NCI-H69 (cell line): ENCODE measurements at places on chromosomes 1 and 21.
A peak's percentile ranks its signal among the peaks of the same experiment; 100 is the strongest.

DNA sequence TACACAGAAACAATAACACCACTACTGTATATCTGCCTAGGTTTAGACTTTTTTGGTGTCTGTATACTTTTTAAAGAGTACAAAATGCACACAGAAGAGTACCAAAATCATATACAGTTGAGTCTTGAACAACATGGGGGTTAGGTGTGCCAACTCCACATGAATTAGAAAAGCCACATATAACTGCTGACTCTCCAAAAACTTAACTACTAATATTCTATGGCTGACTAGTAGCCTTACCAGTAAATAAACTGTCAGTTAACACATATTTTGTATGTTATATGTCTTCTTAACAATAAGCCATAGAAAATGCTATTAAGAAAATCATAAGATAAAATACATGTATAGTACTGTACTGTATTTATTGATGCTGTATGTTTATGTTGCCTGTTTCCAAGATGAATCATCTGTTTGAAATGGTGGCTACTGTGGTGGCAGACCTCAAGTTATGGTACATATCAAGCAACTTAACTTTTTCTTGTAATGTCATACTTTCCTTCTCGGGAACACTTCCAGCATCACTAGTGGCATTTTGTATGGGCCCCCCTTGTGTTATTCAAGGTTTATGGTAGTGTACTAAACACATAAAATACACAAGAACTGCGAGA lies 71.2 kb downstream of the LHX4 start:
- DNase-seq, result no peak

DNA sequence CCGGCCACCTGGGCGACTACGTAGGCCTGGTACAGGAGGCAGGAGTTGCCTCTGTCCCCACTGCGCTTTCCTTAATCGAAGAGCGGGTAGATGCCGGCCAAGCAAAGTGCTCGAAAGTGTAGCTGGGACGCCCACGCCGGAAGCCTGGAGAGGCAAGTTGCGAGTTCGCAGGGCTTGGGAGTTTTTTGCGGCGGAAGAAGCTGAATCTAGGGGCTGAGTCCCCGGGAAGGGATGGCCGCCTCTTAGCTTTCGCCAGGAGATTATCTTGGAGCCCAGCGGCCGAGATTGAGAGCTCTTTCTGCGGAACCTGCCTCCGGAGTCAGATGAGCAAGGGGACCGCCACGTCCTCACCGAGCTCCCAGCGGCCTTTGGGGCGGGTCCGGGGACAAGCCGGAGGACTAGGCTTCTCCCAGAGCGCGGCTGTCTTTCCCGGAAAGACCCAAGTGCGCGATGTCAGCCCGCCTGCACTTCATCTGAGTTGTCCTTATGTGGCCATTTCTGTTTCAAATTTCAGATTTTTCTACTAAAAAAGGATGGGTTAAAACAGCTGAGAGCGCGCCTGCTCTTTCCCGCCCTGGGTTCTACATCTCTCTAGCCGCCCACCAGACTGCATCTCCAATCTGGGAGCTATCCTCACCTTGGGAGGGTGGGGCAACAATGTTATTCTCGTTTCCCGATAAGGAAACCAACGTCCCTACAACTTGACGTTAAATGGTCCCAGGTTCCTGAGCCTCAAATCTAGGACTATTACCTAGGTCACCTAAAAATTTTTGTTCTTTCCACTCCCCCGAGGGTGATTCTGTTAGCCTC lies 12.4 kb upstream of the TBX15 start:
- no peak for DNase-seq

GRCh38 chr1:230785636-230786384 lies 38.6 kb downstream of the CAPN9 start:
- peak; percentile 15 for DNase-seq

DNA sequence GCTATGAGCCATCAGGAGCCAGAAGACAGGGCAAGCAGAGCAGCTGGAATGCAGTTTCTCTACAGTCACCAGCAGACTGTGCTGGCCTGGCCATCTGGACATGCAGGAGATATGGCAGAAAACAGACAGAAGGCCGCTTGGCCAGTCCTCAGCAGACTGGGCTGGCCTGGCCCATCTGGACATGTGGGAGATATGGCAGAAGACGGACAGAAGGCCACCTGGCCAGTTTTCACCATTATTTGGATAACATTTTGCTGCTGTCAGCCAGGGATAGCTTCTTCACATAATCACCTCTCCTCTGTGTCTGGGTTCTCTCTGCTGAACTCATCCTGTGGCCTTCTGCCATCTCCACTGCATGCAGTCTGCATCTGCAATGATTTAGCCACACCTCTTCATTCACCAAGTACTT lies 25.0 kb upstream of the CACYBP start:
- peak; percentile 25 for DNase-seq

- peak; percentile 44 for DNase-seq
These were observed 1539.6 kb downstream of the BRINP3 start for GRCh38 chr1:188937965-188938551.

GRCh38 chr1:205168291-205168690 lies 43.2 kb downstream of the DSTYK start:
- DNase-seq, result no peak

- no peak for DNase-seq
These were observed 194.6 kb downstream of the TNR start for GRCh38 chr1:175548774-175549173.

- DNase-seq, result no peak
These were observed 838 bp upstream of the IBA57 start for GRCh38 chr1:228164561-228165371.

DNA sequence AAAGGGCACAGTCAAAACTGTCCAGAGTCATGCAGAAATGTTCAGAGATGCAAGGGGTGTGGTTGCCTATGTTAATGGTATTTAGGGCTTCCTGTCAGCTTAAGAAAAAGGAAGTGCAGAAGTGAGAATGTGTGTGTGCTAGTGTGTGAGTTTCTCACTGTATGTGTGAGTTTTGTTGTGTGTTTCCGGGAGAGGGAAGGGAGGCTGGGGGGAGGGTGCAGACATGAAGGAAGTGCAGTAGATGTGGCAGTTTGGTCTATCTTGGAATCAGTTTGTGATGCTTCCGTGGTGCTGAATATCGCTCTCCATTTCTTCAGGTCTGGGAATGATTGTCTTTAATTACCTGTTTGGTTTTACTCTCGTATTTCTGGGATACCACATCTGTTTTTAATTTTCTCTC lies 16.5 kb upstream of the ATP6V1G3 start:
- peak; percentile 37 for DNase-seq

DNA sequence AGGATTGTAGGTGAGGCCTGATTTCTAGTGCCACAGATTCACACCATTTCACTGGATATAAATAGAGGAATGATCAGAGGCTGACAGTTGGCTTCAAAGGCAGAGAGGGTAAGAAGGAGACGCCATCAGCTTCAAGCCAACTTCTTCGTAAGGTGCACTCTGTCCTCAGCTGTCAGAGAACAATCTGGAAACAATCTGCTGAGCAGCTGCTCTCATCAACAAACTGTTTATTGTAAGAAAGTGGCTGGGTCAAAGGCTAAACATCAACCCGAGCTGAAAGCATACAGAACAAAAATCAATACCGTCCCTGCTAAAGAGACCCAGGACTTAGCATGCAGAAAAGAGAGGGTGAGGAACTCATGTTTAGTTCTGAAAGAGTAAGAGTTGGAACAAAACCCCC lies 48.2 kb downstream of the HLCS start:
- DNase-seq, result no peak

GRCh38 chr21:14484188-14485009 lies 61.7 kb downstream of the SAMSN1 start:
- DNase-seq, result no peak
